Endothelial cell of umbilical vein (primary cell): ENCODE measurements at places on chromosomes 6 and 20. TPM values are rescaled to one million over a fixed set of nuclear protein-coding genes. Genes with fewer than 3 reads are reported as not detected.

GRCh38 chr20:47035026-47035590 lies 140.5 kb downstream of the EYA2 start:
- no peak overlapping the region for H3K27ac ChIP-seq
- H3K4me1 ChIP-seq = no peaks in the 10 kb centered on the region
- DNase-seq = no peak
- H3K4me3 ChIP-seq = no peak overlapping the region
- no peaks in the 10 kb centered on the region for H3K27me3 ChIP-seq

DNA sequence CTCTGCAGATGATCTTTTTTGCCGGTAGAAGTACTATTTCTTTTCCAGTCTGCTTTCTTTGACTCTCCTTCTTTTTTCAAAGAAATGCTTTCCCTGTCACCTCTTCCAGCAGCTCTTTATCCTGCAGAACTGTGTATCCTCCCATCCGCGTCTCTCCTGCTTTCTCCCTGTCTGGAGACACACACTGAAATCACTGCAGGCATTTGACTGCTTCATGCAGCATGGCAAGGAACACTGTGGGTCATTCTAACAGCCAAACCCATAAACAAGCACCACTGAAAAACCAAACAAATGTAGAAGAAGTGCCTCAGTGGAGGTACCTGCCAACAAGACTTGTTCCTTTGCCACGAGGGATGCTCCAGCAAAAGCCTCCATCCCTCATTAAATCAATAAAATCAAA lies 403.7 kb upstream of the CITED2 start:
- no peak overlapping the region for H3K27ac ChIP-seq
- no peaks in the 10 kb centered on the region for H3K4me1 ChIP-seq
- no peak for DNase-seq
- no peaks in the 10 kb centered on the region for H3K27me3 ChIP-seq

- no peak overlapping the region for H3K27ac ChIP-seq
- no peaks in the 10 kb centered on the region for H3K36me3 ChIP-seq
- H3K27me3 ChIP-seq = peaks cover 35% of the 10 kb centered on the region
- no peak overlapping the region for H3K4me3 ChIP-seq
Observed at GRCh38 chr6:150026976-150027805, 1.9 kb upstream of the RAET1L start.

DNA sequence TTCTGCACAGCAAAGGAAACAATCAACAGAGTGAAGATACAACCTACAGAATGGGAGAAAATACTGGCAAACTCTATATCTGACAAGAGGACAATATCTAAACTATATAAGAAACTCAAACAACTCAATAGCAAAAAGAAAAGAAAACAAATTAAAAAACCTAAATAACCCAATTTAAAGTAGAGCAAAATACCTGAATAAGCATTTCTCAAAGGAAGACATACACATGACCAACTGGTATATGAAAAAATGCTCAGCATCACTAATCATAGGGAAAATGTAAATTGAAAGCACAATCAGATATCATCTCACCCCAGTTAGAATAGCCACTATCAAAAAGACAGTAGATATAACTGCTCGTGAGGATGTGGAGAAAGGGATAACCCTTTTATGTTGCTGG lies 87.8 kb upstream of the FOXA2 start:
- H3K27ac ChIP-seq = no peak overlapping the region
- H3K27me3 ChIP-seq = no peaks in the 10 kb centered on the region
- H3K4me3 ChIP-seq = no peak overlapping the region
- no peaks in the 10 kb centered on the region for H3K4me1 ChIP-seq

GRCh38 chr6:45185403-45186251 lies 142.5 kb upstream of the RUNX2 start:
- H3K27me3 ChIP-seq = no peaks in the 10 kb centered on the region
- no peaks in the 10 kb centered on the region for H3K4me1 ChIP-seq
- no peak for DNase-seq
- no peak overlapping the region for H3K4me3 ChIP-seq
- no peaks in the 10 kb centered on the region for H3K36me3 ChIP-seq
- H3K27ac ChIP-seq = no peak overlapping the region

DNA sequence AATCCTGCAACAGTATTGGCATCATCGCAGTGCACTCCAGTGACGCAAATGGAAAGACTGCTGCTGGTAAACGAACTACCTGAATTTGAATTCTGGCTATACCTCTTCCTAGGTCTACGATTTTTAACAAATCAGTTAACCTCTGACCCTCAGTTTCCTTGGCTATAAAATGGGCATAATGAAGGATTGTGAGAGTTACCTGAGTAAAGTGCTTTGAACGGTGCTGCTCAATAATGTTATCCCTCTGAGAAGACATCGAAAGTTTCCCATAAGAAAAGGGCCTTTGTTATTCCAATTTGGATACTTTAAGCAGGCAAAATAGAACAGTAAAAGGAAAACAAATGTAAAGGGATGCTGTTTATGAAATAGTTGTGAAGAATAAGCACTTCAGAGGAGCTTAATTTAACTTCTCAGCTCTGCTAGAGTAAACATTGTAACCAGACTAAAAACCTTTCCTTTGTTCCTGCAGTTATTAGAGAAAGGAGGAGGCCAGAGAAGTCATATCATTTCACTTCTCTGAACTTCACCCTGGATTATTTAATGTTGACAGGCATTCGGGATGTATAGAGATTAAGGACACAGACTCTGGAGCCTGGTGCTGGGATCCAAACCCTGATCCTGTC lies 5.8 kb downstream of the SGK1 start:
- H3K4me3 ChIP-seq = no peak overlapping the region
- H3K36me3 ChIP-seq = no peaks in the 10 kb centered on the region
- H3K27ac ChIP-seq = no peak overlapping the region
- no peaks in the 10 kb centered on the region for H3K4me1 ChIP-seq
- DNase-seq = no peak
- H3K27me3 ChIP-seq = no peaks in the 10 kb centered on the region

DNA sequence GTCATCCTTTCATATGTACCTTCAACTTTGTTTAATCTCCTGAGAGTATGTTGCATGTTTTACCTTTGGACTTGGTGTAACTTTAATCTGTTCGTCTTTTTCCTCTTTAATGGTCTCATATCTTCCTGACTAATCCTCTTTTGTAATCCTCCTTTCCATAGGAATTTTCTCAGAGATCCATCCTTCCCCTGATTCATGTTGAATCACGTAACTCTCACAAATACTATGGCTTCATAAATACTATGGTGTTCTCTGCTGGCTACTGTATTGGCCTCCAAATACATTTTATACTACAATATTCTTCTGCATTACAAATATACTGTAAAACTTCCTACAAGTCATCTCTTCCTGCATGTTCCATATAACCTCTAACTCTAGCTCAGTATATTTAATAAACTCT lies 317.7 kb upstream of the ADGRB3 start:
- no peak for DNase-seq
- no peaks in the 10 kb centered on the region for H3K27me3 ChIP-seq
- H3K4me1 ChIP-seq = no peaks in the 10 kb centered on the region
- no peak overlapping the region for H3K4me3 ChIP-seq

- no peaks in the 10 kb centered on the region for H3K27me3 ChIP-seq
- no peak overlapping the region for H3K27ac ChIP-seq
- H3K36me3 ChIP-seq = no peaks in the 10 kb centered on the region
- no peak for DNase-seq
- no peak overlapping the region for H3K4me3 ChIP-seq
Observed at GRCh38 chr6:153553627-153554026, 422.5 kb upstream of the RGS17 start.

- no peak overlapping the region for H3K27ac ChIP-seq
- no peaks in the 10 kb centered on the region for H3K36me3 ChIP-seq
- peaks cover 38% of the 10 kb centered on the region for H3K27me3 ChIP-seq
- H3K4me1 ChIP-seq = no peaks in the 10 kb centered on the region
- DNase-seq = no peak
Observed at GRCh38 chr20:1505871-1506270, 14.7 kb upstream of the SIRPB2 start.

GRCh38 chr20:52922436-52922835 lies 49.7 kb upstream of the TSHZ2 start:
- no peak overlapping the region for H3K27ac ChIP-seq
- no peak for DNase-seq
- H3K36me3 ChIP-seq = no peaks in the 10 kb centered on the region
- no peaks in the 10 kb centered on the region for H3K4me1 ChIP-seq
- H3K4me3 ChIP-seq = no peak overlapping the region

GRCh38 chr6:129273161-129273560 lies 390.2 kb downstream of the LAMA2 start:
- H3K27me3 ChIP-seq = peaks cover 18% of the 10 kb centered on the region
- no peak overlapping the region for H3K27ac ChIP-seq
- no peak overlapping the region for H3K4me3 ChIP-seq
- H3K36me3 ChIP-seq = no peaks in the 10 kb centered on the region

DNA sequence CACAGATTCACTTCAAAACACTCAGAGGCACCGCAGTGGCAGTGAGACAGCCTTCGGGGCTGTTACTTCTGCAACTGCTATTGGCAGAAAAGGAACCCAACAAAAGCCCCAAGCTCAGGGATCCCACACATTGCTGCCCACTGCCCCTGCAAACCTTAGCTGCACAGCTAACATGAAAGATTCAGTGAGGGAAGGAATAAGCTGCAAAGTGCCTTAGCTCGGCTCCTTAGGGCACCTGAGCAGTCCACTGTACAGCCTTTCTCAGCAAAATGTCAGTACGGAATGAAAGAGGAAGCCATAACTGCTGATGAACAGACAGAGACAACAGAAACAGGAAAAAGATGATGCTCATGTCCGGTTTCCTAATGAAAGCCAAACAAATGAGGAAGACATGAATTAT lies 179.7 kb upstream of the SHLD1 start:
- peaks cover 4% of the 10 kb centered on the region for H3K36me3 ChIP-seq
- no peak overlapping the region for H3K27ac ChIP-seq
- peaks cover 8% of the 10 kb centered on the region for H3K4me1 ChIP-seq
- no peak for DNase-seq

- no peaks in the 10 kb centered on the region for H3K36me3 ChIP-seq
- no peaks in the 10 kb centered on the region for H3K27me3 ChIP-seq
- H3K4me3 ChIP-seq = no peak overlapping the region
- DNase-seq = no peak
Observed at GRCh38 chr6:19159561-19159960, 677.6 kb upstream of the ID4 start.

GRCh38 chr6:35296931-35297600 lies 552 bp upstream of the DEF6 start:
- H3K4me3 ChIP-seq = no peak overlapping the region
- DNase-seq = peak; percentile 9
- H3K4me1 ChIP-seq = peaks cover 10% of the 10 kb centered on the region
- H3K27me3 ChIP-seq = no peaks in the 10 kb centered on the region
- H3K36me3 ChIP-seq = peaks cover 6% of the 10 kb centered on the region
- no peak overlapping the region for H3K27ac ChIP-seq

DNA sequence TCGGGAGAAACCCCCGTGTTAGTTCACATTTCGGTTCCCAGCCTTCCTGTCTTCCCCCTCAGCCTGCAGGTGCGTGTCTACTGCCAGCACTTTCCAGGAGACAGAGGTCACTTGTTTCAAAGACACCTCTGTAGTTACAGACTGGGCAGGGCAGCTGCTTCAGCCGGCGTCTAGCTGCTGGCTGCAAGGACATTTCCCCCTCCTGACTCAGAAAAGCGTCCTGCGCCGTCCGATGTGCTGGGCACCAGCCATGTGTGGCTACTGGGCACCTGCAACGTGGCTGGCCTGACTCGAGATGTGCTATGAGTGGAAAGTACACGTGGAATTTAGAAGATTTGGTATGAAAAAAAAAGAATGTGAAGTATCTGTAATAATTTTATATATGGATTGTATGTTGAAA lies 37.6 kb downstream of the RRBP1 start:
- DNase-seq = no peak
- peaks cover 11% of the 10 kb centered on the region for H3K4me1 ChIP-seq
- H3K27ac ChIP-seq = no peak overlapping the region
- H3K36me3 ChIP-seq = peaks cover 34% of the 10 kb centered on the region

DNA sequence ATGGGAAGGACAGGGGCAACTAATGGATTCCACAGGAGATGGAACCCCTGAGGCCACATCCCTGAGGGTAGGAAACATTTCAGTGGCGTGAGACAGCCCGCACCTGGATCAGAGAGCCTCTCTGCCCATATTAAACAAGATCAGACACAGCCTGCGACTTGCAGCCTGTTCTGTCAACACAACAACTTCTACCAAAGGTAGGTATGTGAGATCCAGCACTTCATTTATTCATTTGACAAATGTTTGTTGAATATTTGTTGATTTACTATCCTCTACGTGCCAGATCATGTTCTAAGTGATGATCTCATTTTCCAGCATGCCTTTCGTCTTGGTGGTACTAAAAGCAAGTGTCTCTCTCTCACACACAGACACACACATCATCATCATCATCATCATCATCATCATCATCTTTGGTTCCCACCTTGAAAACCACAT lies 43.2 kb upstream of the NT5E start:
- no peak overlapping the region for H3K27ac ChIP-seq
- H3K4me3 ChIP-seq = no peak overlapping the region
- H3K27me3 ChIP-seq = no peaks in the 10 kb centered on the region
- DNase-seq = no peak
- peaks cover 48% of the 10 kb centered on the region for H3K4me1 ChIP-seq

- DNase-seq = no peak
- H3K27ac ChIP-seq = no peak overlapping the region
- H3K4me1 ChIP-seq = no peaks in the 10 kb centered on the region
- no peak overlapping the region for H3K4me3 ChIP-seq
- no peaks in the 10 kb centered on the region for H3K27me3 ChIP-seq
- no peaks in the 10 kb centered on the region for H3K36me3 ChIP-seq
Observed at GRCh38 chr6:64227863-64228262, 592.3 kb downstream of the PHF3 start.

DNA sequence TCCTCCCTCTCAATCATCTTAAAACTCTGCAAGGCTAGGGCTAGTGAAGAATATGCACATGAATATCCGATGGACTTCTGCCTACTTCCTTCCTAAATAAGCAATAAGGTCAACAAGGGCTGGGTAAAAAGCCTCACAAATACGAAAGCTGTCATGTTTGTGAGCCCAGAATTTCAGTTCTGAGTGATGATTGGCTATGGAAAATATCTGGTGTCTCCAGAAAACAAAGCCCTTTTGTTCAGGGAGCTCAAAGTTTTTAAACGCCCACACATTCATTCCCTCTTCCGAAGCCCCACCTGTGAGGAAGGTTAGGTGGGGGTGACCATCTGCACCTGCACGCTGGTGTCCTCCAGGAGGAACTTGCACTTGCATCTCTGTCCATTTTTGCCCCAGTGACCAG lies 126.9 kb upstream of the ARMC2 start:
- H3K4me1 ChIP-seq = no peaks in the 10 kb centered on the region
- no peaks in the 10 kb centered on the region for H3K27me3 ChIP-seq
- DNase-seq = no peak

Gene NR2E1
- total RNA-seq = not detected in 2 replicates

Gene LY6G5C
- total RNA-seq = 5.2 and 8.2 TPM in 2 replicates

Gene HNF4A
- total RNA-seq = not detected in 2 replicates

Gene PLAGL2
- 14.6 and 15.2 TPM in 2 replicates for total RNA-seq

Gene SYNDIG1
- total RNA-seq = not detected in 2 replicates

Gene FAM210B
- 37.6 and 44.5 TPM in 2 replicates for total RNA-seq

Gene NRM
- 28.5 and 32.2 TPM in 2 replicates for total RNA-seq

Gene MYLK4
- 0.32 and 0.62 TPM in 2 replicates for total RNA-seq

Gene KCNK16
- total RNA-seq = not detected in 2 replicates

Gene RBM24
- 6.0 and 6.7 TPM in 2 replicates for total RNA-seq

Gene JAG1
- total RNA-seq = 31.7 and 37.0 TPM in 2 replicates

Gene CCM2L
- 12.4 and 13.4 TPM in 2 replicates for total RNA-seq

Gene TRIM40
- total RNA-seq = not detected in 2 replicates
